Nephron progenitor cell (in vitro differentiated cells): ENCODE measurements at places on chromosomes 5 and 9.

- peaks cover 3% of the 10 kb centered on the region for H3K27me3 ChIP-seq
- H3K36me3 ChIP-seq: no peaks in the 10 kb centered on the region
- H3K27ac ChIP-seq: no peak overlapping the region
- H3K4me1 ChIP-seq: no peaks in the 10 kb centered on the region
- no peak for DNase-seq
Observed at GRCh38 chr9:137881591-137882505, 4.3 kb downstream of the CACNA1B start.

- no peak for DNase-seq
- H3K4me3 ChIP-seq: no peak overlapping the region
- peaks cover 9% of the 10 kb centered on the region for H3K36me3 ChIP-seq
- no peaks in the 10 kb centered on the region for H3K27me3 ChIP-seq
Observed at GRCh38 chr9:78971540-78971939, 600.2 kb upstream of the TLE4 start.

- H3K4me1 ChIP-seq: no peaks in the 10 kb centered on the region
- no peak for DNase-seq
- no peak overlapping the region for H3K4me3 ChIP-seq
Observed at GRCh38 chr5:89930591-89931392, 478.8 kb downstream of the CETN3 start.

- DNase-seq: no peak
- peaks cover 12% of the 10 kb centered on the region for H3K36me3 ChIP-seq
Observed at GRCh38 chr5:96279801-96280542, 153.1 kb downstream of the PCSK1 start.

DNA sequence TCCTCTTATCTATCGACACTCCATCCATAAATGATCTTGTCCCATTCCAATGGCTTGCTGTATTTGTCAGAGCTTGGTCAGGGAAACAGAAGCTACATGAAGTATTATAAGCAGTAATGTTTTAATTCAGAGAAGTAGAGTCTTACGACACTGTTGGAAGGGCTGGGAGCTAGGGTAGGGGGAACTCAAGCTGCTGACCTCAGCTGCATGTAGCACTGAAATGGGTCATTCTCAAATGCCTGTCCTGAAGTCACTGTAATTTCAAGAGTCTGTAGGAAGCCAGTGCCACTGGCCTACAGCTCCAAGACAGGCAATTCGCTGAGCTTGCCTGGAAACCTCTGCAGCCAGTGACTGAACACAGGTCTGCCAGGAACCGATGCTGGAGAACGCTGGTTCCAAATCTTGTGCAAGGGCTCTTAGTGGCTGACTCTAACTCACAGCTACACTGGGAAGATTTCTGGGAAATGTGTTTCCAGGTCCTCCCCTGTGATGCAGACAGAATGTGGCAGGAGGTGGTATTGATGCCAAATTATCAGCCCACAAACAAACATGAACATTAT, 532.4 kb downstream of the CCDC171 start:
- no peaks in the 10 kb centered on the region for H3K36me3 ChIP-seq
- peaks cover 10% of the 10 kb centered on the region for H3K27me3 ChIP-seq
- no peak overlapping the region for H3K27ac ChIP-seq
- H3K4me3 ChIP-seq: no peak overlapping the region
- no peak for DNase-seq

DNA sequence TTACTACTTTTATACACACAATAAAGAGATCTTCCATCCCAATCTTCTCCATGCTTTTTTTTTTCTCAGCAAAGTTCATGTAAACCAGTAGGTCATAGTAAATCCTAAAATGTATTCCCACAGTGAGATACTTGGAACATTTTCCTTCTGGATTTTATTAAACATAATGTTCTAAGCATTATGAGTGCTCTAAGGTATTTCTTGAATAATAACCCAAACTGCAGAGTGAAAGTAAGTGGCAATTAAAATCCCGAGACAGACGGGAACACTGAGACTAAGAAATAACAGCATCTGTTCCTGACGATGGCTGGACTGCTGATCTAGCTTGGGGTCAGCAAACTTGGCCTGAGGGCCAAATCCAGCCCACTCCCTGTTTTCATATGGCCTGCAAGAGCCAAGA, 359.8 kb downstream of the ARL15 start:
- peaks cover 49% of the 10 kb centered on the region for H3K36me3 ChIP-seq
- no peaks in the 10 kb centered on the region for H3K27me3 ChIP-seq
- no peak overlapping the region for H3K27ac ChIP-seq
- H3K4me1 ChIP-seq: no peaks in the 10 kb centered on the region
- no peak overlapping the region for H3K4me3 ChIP-seq

- H3K27ac ChIP-seq: no peak overlapping the region
- H3K27me3 ChIP-seq: peaks cover 56% of the 10 kb centered on the region
- H3K4me3 ChIP-seq: no peak overlapping the region
- DNase-seq: no peak
- H3K4me1 ChIP-seq: peaks cover 13% of the 10 kb centered on the region
Observed at GRCh38 chr5:135883441-135883840, 12.2 kb downstream of the IL9 start.

GRCh38 chr5:175745210-175745609, 87.3 kb downstream of the HRH2 start:
- H3K4me3 ChIP-seq: no peak overlapping the region
- H3K36me3 ChIP-seq: no peaks in the 10 kb centered on the region

DNA sequence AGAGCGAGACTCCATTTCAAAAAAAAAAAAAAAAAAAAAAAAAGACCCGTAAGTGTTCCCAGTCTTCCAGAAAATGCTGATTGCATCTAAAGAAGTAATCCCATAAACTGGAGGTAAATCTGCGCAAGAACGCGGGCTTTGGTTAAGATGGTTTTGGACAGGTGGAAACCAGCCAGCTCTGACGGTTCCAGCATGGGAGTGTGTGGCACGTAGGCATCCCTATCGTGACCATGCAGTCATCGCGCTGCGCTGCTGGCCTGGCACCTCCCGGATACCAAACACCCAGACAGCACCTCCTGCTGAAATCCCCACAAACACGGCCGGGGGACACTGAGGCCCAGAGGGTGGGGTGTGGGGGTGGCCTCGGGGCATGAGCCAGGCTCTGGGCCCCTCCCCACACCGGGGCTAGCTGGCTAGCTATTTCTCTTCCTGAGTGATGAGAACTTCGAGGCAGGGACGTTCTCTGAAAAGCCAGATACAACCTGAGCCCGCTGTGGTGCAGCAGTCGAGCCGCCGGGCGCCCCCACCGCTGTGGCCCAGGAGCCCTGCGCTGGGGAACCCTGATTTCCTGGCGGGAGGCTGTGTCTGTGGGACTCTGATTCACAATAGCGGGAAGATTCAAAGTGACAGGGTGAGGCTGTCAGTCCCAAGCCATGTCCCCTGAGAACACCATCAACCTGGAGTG, 32.2 kb upstream of the NOTCH1 start:
- peak; percentile 13 for DNase-seq
- H3K27ac ChIP-seq: no peak overlapping the region
- peaks cover 49% of the 10 kb centered on the region for H3K4me1 ChIP-seq
- H3K27me3 ChIP-seq: no peaks in the 10 kb centered on the region

GRCh38 chr9:105854026-105854782, 159.9 kb downstream of the TMEM38B start:
- no peak overlapping the region for H3K27ac ChIP-seq
- H3K36me3 ChIP-seq: no peaks in the 10 kb centered on the region
- no peaks in the 10 kb centered on the region for H3K4me1 ChIP-seq
- no peak for DNase-seq
- no peak overlapping the region for H3K4me3 ChIP-seq
- H3K27me3 ChIP-seq: peaks cover 11% of the 10 kb centered on the region

DNA sequence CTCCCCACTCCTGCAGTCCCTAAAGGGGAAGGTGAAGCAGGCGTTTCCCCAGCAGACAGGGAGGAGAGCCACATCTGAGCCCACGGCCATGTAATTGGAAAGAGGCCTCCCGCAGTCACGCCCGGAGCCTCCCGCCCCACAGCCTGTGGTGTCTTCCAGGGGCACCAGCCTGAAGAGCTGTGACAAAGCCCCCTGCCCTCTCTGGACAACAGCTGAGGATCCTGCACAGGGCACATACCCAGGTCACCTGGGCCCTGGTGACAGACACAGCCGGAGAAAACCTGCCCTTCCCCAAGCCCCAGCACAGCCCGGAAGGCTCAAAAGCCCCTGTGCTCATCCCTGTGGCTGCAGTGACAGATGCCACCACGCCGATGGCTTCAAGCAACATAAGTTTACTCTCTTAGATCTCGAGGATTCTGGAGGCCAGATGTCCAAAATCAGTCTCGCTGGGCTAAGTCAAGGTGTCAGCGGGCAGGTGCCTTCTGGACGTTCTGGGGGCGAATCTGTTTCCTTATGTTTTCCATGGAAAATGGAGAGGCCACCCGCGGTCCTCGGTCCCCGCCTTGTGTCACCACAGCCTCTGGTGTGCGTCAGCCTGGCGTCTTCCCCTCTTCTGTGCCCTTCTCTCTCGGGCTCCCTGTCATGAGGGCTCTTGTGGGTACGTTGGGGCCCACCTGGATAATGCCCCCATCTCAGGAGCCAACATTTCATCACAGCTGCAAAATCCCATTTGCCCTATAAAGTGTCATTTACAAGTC, 71.5 kb downstream of the PSMB7 start:
- no peaks in the 10 kb centered on the region for H3K27me3 ChIP-seq
- peaks cover 21% of the 10 kb centered on the region for H3K36me3 ChIP-seq
- no peak for DNase-seq
- H3K27ac ChIP-seq: peak overlapping the region; percentile 25
- peaks cover 40% of the 10 kb centered on the region for H3K4me1 ChIP-seq

DNA sequence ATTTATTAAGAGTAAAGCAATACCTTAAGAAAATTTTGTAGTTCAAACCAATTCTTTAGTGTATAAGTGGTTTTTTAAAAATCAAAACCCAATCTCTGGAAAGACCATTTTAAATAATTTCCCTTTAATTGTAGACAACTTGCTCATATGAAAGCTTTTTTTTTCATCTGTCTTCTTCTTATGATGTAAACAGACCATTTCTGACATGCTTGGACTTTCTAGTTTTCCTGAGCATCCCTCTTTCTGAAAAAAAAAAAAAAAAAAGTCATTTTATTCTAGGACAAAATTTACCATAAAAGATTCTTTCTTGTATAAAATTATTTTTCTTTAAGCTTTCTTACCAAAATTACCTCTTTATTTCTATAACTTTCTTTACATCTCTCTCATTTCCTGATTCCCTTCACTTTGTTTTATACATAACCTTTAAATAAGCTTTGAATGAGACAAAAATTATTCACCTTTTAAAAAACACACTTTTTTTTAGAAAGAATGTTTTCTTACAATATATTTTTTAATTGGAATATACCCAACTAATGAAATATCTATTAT, 67.5 kb downstream of the COL15A1 start:
- peaks cover 5% of the 10 kb centered on the region for H3K36me3 ChIP-seq
- H3K4me1 ChIP-seq: no peaks in the 10 kb centered on the region
- H3K27me3 ChIP-seq: peaks cover 3% of the 10 kb centered on the region
- H3K4me3 ChIP-seq: no peak overlapping the region

DNA sequence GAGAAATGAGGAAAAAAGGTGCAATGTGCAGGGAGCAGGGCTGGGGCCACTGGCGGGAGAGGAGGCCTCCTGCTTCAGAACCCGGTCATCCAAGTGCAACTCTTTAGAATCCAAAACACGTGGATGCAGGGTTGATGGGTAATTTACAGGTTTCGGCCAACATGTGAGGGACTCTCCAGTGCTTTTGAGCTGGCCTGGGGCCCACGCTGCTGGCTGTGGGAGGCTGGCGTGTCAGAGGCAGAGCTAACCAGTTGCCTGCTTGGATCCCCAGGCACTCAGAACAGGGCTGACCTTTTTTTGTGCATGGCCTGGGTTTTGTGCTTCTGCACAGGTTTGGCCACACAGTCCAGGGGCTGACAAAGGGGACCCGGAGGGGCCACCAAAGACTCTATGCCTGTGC, 61.6 kb downstream of the GADD45G start:
- no peak overlapping the region for H3K27ac ChIP-seq
- DNase-seq: no peak
- H3K4me1 ChIP-seq: peaks cover 56% of the 10 kb centered on the region
- H3K36me3 ChIP-seq: peaks cover 3% of the 10 kb centered on the region
- peaks cover 3% of the 10 kb centered on the region for H3K27me3 ChIP-seq

DNA sequence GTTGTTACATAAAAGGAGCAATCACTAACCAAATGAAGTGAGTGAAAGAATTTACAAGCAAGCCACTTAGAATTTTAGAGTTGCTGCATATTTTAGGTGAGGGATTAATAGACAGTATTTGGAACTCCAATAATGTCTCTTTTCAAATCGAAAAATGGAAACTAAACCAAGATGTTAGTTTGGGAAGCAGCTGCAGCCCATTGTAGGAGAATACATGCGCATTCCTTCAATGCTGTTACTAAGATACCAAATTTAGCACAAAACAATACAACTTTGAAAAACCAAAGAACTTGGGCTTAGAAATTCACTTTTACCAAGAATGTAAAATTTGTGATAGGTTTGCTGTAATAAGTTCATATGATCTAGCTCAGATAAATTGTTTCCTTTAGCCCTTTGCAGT, 411.8 kb upstream of the CDH6 start:
- H3K27me3 ChIP-seq: no peaks in the 10 kb centered on the region
- no peaks in the 10 kb centered on the region for H3K4me1 ChIP-seq
- no peak overlapping the region for H3K27ac ChIP-seq
- no peaks in the 10 kb centered on the region for H3K36me3 ChIP-seq
- H3K4me3 ChIP-seq: no peak overlapping the region
- DNase-seq: no peak

DNA sequence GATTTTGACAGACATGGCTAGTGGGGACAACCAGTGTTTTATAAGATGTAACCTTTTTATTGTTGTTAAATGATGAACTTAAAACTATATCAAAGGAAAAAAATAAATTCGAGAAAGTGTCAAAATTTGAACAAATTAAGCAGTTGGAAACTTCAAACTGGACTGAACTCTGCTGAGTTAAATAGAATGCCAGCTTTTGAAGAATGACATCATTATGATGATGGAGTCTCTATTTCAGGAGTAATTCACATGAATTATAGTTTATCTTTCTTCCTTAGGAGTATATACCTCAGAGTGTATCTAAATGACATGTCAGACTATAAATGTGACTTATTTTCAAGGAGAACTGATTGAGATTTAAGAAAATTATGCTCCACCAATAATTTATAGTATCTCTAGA, 125.2 kb downstream of the CAMK4 start:
- no peak for DNase-seq
- H3K27ac ChIP-seq: no peak overlapping the region
- H3K36me3 ChIP-seq: no peaks in the 10 kb centered on the region

GRCh38 chr9:4887556-4887955, 94.8 kb downstream of the RCL1 start:
- H3K36me3 ChIP-seq: peaks cover 9% of the 10 kb centered on the region
- DNase-seq: no peak
- H3K4me1 ChIP-seq: no peaks in the 10 kb centered on the region
- no peaks in the 10 kb centered on the region for H3K27me3 ChIP-seq

- no peak overlapping the region for H3K4me3 ChIP-seq
- H3K4me1 ChIP-seq: no peaks in the 10 kb centered on the region
- DNase-seq: no peak
- H3K27ac ChIP-seq: no peak overlapping the region
Observed at GRCh38 chr5:10202089-10202910, 47.4 kb downstream of the ATPSCKMT start.

DNA sequence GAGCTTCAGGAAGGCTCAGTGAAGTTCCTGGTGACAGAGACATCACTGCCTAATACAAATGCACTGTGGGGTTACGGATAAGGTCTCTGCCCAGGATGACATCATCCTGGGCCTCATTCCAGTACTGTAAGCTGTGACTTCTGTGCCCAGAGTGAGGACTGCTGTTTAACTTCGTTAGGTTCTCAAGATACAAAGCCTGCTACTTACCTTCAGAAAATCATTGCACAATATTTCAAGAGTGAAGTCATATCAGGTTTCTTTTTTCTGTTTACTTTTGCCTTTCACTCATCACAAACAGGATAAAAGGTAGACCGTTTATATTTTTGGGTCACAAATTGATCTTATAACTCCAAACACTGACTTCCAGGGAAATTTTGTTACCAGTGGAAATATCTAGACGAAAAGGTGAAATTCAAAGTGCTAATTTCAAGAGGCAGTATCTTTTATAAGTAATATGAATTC, 241.2 kb downstream of the PIK3R1 start:
- peaks cover 6% of the 10 kb centered on the region for H3K36me3 ChIP-seq
- no peak overlapping the region for H3K4me3 ChIP-seq
- DNase-seq: no peak
- peaks cover 44% of the 10 kb centered on the region for H3K4me1 ChIP-seq
- H3K27ac ChIP-seq: no peak overlapping the region
